ENCODE measurements at places on chromosomes 2 and 18.
A peak's percentile ranks its signal among the peaks of the same experiment; 100 is the strongest.

DNA sequence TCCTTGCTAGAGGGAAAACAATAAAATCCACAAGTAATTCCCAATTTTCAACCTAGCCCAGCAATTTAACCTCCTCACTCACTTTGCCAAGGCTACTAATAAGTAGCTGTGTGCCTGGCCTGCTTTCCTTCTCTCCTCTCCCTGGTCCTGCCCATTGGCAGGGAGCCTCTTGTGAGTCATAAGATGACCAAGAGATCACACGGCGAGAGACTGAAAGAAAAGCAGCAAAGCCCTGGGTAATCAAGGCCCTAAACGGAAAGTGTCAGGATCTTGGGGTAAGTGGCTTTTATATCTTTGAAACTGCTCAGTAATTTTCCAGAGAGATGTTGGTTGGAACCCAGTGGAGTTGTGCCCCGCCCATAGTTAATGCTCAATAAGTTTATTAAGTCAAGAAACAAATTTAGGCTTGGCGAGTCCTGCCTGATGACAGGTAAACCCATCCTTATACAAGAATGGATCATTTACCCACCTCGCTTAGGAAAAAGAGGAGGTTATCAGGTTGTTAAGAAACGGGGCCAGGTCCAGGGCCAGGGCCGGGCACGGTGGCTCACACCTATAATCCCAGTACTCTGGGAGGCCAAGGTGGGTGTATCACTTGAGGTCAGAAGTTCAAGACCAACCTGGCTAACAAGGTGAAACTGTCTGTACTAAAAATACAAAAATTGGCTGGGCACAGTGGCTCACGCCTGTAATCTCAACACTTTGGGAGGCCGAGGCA, 10.0 kb upstream of the ADAM17 start:
- no peaks in the 10 kb centered on the region for H3K27me3 ChIP-seq
- DNase-seq = no peak
- no peak overlapping the region for H3K27ac ChIP-seq
- no peaks in the 10 kb centered on the region for H3K36me3 ChIP-seq
- H3K4me1 ChIP-seq = no peaks in the 10 kb centered on the region

GRCh38 chr2:105636109-105636740, 108.5 kb upstream of the NCK2 start:
- no peak overlapping the region for H3K27ac ChIP-seq
- no peak overlapping the region for H3K4me3 ChIP-seq
- H3K36me3 ChIP-seq = no peaks in the 10 kb centered on the region
- peaks cover 10% of the 10 kb centered on the region for H3K27me3 ChIP-seq
- H3K4me1 ChIP-seq = no peaks in the 10 kb centered on the region

DNA sequence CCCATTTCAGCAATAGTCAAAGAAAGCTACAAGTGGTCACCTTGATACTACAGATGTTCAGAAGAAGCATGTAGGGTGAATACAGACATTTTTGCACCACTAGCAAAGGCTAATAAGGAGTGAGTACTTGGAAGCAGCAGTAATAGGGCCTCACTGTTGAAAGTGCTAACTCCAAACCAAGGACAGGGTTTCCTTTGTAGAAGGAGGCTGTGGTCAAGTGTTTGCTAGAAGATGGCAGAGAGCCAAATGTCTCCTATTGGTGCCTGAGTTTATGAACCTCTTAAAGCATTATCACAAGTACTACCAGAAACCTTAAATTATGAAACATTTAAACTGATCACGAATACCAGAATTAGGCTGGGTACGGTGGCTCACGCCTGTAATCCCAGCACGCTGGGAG, 308.1 kb downstream of the ZEB2 start:
- peak overlapping the region; percentile 76 for H3K27ac ChIP-seq
- DNase-seq = no peak
- H3K36me3 ChIP-seq = peaks cover 6% of the 10 kb centered on the region
- peaks cover 21% of the 10 kb centered on the region for H3K4me1 ChIP-seq

GRCh38 chr2:121242175-121242875, 42.7 kb downstream of the TFCP2L1 start:
- no peak for DNase-seq
- no peaks in the 10 kb centered on the region for H3K4me1 ChIP-seq
- H3K27me3 ChIP-seq = no peaks in the 10 kb centered on the region
- H3K36me3 ChIP-seq = no peaks in the 10 kb centered on the region
- H3K27ac ChIP-seq = no peak overlapping the region

GRCh38 chr2:102506743-102507142, 33.7 kb downstream of the SLC9A4 start:
- H3K27ac ChIP-seq = no peak overlapping the region
- H3K27me3 ChIP-seq = peaks cover 40% of the 10 kb centered on the region
- H3K4me1 ChIP-seq = peaks cover 4% of the 10 kb centered on the region
- H3K36me3 ChIP-seq = no peaks in the 10 kb centered on the region
- H3K4me3 ChIP-seq = no peak overlapping the region
